NCI-H1092 treated with DMSO at 0.1 percent for 48 hours (cell line): ENCODE measurements at places on chromosomes 16 and 17.

DNA sequence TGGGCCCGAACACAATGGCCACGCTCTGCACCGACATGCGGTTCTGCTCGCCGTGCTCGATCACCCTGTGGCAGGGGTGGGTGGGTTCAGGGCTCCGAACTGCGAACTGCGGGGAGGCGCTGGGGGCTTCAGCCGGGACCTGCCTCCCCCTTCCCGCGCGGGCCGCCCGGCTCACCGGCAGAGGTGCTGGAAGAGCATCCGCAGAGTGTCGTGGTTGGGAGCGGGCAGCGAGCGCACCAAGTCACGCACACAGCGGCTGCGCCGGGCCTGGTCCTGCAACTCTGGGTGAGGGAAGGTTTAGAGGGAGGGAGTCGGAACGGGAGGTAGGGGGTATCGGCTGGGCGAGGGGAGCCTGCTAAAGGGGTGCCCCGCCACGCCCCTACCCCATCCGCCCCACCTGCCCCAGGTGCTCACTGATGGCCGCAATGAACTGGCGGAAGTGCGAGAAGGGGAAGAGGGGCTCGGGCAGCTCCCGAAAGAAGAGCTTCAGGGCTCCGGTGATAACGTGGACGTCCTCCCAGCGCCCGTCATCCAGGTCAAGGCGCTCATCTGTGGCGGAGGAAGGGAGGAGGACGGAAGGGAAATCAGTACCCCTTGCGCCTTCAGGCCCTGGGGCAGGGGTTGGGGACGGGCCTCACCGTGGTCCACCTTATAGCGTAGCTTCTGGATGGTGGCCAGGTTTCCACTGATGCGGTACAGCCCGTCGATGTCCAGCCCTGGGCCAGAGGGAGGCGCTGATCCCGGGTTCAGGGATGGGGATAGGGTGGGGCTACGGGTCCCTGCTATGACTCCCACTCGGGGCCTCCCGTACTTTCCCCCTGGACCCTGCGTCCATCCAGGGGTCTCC lies 36.9 kb downstream of the ARHGAP27 start:
- DNase-seq, result no peak

- DNase-seq, result peak; percentile 19
Measured at GRCh38 chr17:81291662-81292061, 3.4 kb downstream of the SLC38A10 start.

- no peak for DNase-seq
Measured at GRCh38 chr16:85419503-85420408, 193.4 kb upstream of the GSE1 start.

DNA sequence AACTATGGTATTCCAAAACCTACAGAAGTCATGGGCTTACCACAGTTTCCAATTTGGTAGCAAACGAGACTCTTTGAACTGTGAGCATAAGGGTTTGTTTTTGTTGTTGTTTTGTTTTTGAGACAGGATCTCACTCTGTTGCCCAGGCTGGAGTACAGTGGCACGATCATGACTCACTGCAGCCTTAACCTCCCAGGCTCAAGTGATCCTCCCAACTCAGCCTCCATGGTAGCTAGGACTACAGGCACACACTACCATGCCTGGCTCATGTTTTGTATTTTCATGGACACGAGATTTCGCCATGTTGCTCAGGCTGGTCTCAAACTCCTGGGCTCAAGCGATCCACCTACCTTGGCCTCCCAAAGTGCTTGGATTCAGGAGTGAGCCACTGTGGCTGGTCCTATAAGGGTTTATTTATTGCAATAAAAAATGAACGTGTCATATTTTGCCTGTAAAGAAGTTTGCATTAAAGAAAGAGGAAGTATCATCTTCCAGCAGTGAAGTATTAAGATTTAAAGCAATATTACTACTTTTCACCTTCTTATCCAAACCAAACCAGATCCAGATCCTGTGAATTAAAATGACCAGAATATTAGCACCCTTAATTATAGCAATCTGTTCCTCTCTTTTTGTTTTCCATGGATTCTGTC lies 37.2 kb downstream of the KCNJ2 start:
- DNase-seq, result no peak

DNA sequence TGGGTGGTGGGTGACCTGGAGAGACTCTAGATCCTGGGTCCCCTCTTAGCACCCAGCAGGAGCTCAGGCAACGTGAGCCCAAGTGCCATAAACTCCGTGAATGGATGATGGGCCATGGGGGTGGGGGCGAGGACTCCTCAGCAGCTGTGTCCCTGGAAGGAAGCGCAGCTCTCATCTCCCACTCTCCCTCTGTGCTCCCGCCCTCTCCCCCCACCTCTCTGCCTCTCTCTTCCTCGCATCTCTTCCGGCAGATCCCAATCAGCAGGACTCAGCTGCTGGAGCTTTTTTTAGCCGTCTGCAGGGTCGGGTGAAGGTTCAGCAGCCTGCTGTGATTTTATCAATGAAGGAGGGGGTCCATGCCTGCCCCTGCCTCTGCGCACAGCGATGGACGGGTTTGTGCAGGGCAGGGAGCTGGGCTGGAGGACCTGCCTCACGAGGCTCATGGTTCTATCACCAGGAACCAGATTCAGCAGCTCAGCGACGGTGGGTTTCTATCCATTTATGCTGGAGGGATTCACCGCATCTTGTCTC lies 8.3 kb downstream of the CCR7 start:
- no peak for DNase-seq

DNA sequence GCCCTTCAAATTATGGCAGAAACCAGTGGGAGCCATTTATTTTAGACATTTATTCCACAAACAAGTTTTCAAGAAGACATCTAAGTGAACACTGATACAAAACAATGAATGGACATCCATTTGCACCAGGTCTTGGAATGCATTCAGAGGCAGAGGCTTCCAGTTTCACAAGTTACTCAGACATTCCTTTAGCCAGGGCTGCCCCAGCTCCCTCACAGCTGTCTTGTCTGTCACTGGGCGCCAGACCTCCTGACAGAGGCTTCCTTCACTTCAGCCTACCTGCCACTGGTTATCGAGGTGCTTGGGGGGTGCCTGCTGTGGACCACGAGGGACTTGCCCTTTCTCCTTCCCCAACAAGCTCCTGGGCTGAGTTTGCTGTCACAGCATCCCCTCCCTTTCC lies 19.2 kb downstream of the AQP8 start:
- DNase-seq, result no peak

DNA sequence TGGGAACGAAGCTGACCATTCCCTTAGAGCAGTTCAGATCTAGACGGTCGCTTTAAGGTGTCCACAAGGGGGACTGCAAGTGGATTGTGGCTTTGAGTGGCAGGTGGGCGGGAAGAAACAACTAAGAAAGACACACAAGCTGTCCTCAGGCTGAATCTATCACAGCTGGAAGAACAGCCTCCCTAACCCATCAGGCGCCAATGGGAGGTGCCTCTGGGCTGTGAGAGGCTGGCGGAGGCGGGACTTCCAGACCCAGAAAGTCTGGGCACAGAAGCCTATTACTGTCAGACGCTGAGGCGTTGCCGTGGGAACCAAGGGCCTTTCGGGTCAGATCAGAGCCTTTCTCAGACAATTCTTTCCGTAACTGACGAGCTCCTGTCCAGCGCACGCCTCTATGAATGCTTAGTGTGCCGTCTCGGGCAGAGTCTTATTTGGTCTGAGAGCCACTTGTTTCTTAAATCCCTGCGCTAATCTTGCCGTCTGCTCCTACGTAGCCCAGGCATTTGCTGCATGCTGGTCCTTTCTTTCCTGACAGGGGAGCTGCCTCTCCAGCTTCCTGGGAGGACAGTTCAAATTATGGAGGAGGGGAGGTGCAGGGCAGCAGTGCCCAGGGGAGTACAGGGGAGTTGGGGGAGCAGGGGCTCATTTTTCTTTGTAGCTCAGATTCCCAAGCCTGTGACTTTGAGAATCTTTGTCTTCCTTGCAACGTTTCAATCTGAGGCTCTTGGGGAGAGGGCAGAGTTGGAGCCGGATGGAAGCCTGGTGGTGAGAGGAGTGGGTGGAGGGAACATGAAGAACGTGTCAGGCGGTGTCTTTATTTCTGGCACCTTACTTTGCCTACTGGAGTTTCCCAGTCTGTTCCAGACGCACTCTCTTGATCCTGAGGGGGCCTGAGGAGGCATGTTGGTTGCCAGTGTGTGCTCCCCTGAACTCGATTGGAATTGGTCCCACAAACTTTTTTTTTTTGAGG lies 618.7 kb downstream of the KCNJ18 start:
- no peak for DNase-seq

DNA sequence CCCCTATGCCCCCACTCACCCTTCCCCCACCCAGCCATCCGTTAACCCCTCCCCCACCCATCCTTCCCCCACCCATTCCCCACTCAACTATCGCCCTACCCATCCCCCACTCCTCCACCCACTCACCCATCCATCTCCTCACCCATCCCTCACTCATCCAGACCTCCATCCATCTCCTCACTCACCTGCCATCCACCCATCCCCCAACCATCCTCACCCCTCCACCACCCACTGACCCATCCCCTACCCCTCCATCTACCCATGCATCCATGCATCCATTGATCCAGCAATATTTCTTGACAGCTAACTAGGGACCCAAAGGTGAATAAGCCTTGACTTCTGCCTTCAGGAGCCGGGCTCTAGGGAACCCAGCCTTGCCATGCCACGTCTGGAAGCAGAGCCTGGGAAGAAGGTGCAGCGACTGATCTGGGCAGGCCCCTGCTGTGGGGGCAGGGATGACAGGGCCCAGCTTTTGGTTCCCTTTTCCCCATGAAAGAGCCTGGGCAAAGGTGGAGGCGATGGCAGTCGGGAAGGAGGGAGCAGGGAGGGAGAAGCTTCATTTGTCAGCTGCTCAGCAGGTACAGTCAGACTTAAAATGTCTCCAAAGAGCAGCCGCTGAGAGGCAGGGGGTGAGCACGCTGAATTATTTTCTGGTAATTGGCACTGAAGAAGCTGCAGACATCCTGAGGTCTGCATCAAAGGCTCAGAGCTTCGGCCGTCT lies 23.1 kb upstream of the DOC2B start:
- DNase-seq, result no peak

DNA sequence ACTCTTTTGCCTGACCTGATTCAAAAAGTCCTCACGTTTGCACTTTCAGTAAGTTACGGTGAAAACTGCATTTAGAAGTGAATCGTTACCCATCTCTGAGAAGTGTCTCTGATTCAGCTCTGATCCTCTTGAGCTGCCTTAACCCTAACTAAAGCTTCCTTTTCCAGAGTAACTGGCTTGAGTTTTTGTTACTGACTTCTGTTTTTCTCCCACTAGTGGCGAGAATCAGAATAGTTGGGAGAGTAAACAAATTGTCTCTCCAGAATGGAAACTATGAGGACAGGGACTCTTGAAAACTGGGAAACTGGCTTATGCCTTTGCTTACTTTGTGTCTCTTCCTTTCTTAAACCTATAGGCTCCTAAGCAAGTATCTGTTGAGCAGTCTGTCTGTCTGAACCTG lies 31.3 kb upstream of the KPNB1 start:
- no peak for DNase-seq

DNA sequence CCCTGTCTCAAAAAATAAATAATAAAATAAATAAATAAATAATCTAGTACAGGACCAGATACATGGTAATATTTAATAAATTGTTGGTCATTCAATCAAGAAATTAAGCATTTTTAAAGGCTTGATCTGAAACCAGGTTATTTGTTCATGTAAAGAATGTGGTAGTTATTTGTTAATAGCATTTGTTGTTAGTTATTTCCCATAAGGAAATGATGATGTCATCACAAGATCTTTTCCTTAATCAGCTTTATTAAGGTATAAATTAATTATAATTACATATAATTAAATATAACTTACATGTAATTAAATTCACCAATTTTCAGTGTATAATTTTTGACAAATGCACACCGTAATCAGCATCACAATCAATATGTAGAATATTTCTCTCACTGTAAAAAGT lies 19.5 kb upstream of the DHX40 start:
- no peak for DNase-seq

GRCh38 chr17:78364436-78365281 lies 4.8 kb upstream of the SOCS3 start:
- DNase-seq, result no peak

- no peak for DNase-seq
Measured at GRCh38 chr17:56656701-56657327, 63.3 kb downstream of the NOG start.

- DNase-seq, result no peak
Measured at GRCh38 chr16:82641336-82641984, 14.7 kb downstream of the CDH13 start.

DNA sequence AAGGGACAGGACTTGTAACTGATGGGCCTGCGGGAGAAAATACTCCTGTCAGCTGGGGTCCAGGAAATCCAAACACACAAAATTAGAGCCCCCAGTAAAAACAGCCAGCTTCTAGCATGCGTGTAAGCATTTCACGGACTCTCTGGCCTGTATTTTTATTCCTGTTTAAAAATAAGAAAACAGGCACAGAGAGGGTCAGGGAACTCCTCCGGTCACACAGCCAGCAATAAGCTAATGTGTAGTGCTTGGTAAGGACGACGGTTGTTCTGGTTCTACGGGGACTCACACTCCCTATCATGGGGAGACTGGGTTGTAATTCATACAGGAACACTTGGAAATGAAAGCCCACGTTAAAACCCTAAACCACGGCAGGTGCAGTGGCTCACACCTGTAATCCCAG lies 1.5 kb upstream of the TCF25 start:
- no peak for DNase-seq

- DNase-seq, result no peak
Measured at GRCh38 chr17:22435231-22435974, 743.1 kb downstream of the KCNJ18 start.

- no peak for DNase-seq
Measured at GRCh38 chr16:58198803-58199411, 1.0 kb upstream of the CSNK2A2 start.

DNA sequence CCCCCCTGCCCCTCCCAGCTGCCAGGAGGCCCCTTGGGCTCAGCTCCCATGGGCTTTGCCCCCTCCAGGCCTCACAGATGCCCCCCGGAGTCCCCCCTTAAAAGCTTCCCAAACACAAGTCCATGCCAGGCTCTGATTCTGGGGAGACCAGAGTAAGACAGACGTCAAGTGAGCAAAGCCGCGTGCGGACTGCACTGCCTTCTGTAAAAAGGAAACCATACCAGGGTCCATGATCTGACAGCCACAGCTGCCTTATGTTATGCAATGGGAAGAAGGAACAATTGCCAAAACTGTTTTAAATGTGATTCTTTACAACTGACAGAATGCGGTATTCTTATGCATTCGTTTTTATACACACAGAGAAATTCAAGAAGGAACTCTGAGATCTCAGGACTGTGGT lies 17.9 kb upstream of the HEXD start:
- DNase-seq, result no peak

DNA sequence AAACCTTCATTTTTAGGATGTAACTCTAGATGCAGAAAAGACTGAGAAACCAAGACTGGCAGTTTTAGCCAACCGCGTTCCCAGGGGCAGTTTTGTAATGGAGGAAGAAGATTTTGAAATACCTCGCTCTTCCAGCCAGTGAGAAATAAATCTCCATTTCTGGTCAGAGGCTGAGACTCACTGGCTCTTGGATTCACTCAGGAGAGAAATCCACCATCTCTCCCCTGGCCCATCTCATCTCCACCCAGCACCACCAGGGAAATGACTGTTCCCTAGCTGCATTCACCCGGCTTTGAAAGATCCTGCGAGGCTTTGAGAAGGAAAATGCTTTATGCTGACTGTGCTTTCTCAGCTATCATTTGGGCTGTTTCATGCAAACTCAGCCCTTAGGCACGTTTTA lies 185.2 kb downstream of the SOX9 start:
- DNase-seq, result no peak

- no peak for DNase-seq
Measured at GRCh38 chr16:11674818-11675560, 6.7 kb downstream of the SNN start.

- DNase-seq, result peak; percentile 82
Measured at GRCh38 chr17:78458736-78459335, 80.4 kb downstream of the PGS1 start.

GRCh38 chr16:70526403-70526802 lies 2.8 kb downstream of the SF3B3 start:
- no peak for DNase-seq

- no peak for DNase-seq
Measured at GRCh38 chr16:88939245-88939971, 37.6 kb downstream of the CBFA2T3 start.
